ENCODE measurements at places on chromosomes 6 and 20.

DNA sequence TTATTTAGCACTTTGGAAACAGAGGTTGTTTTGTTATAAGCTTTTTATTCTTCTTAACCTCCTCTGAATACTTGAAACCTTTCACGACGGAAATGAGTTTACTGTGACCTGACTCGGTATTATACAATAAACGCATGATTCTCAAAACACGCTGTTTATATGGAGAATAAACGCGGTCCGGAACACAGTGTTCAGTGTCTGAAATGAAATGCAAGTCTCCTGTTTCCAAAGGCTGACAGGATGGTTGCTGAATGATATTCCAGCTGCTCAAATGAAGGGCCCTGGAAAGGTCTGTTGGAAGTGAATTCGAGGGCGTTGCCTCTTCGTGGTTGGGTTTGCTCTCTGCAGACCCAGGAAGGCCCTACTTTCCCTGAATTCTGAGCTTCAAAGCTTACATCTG, 83.4 kb downstream of the RSPH3 start:
- no peak for DNase-seq

DNA sequence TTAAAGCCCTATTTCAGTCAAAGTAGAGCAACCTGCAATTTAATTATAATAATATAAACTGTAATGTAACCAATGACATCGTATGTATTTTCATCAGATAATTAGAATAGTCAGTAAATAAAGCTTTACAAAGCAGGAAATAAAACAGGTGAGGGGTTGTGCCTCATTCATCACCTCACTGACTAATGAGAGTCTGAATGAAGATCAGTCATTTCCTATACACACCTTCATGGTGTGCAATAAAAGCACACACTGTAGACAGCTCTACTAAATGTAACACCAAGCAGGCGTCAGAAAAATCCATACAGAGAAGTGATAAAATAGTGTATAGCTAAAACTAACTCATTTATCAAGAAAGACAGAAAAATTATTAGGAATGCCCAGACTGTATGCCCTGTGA, 105.9 kb downstream of the MAN1A1 start:
- DNase-seq: no peak

DNA sequence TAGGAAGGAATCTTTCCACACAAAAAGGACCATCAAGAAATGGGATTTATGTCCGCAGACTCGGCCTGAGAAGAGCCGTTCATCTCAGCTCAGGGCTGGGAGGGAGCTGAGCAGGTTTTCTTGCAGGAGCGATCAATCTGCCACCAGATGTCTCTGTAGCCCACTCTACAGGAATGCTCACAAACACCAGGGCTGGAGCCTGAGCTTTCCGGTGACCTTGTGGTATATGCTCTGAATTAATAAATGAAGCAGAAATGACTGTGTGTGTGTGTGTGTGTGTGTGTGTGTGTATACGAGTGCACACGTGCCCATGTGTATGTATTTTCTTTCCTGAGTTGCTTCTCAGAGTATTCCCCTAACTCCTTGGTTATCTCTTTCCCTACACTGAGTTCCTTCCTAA, 12.0 kb downstream of the CD83 start:
- DNase-seq: no peak

- no peak for DNase-seq
Measured at GRCh38 chr6:91731939-91732338, 1145.1 kb upstream of the MAP3K7 start.

DNA sequence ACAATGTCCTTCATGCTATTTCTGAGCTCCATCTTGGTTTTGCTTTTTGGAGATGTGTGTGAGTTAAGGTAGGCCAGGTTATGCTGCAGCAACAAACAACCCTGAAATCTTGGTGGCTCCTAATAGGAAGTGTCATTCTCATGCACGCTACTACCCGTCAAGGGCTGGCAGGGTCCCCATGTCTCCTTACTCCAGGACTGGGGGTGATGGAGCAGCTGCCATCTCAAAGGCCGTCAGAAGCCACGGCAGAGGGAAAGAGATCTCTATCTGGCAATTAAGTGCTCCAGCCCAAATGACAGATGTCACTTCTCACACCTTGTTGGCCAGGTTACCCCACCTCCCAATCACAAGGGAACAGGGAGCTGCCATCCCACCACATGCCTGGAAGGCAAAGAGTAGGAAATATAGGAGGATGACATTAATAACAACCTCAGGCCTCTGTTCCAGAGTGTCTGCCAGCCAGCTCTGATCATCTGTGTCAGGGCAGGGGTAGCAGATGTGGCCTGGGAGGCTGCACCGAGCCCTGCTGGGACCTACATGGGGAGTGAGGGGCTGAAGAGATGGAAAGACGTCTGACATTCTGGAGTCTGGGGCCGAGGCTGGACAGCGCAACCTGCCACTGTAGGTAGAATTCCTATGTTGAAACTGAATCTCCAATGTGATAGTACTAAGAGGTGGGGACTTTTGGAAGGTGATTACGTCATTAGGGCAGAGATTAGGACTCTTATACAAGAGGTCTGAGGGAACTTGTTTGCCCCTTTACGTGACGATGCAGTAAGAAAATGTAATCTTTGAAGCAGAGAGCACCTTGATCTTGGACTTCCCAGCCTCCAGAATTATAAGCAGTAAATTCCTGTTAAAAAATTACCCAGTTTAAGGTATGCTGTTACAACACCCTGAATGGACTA, 4.8 kb upstream of the SDCBP2 start:
- no peak for DNase-seq

All from stimulated activated CD4-positive, alpha-beta T cell treated with anti-CD3 and anti-CD28 coated beads, TNF-alpha, amount 100 ng/mL, for 1 hour (primary cell).